AG08395 (cell line): ENCODE measurements at places on chromosomes 4 and X.

DNA sequence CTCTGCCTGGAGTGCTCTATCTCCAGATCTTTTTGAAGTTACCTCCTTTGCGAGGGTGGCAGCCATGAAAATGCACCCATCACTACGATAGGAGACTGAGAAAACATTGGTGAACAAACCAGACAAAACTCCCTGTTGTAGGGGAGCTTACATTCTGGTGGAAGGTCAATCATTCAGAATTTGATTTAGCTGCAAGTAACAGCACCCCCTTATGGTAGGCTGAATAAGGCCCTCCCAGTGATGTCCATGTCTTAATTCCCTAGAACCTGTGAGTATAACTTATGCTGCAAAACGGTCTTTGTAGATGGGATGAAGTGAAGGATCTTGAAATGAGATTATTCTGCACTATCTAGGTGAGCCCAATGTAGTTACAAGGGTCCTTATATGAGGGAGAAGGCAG, 5.6 kb upstream of the TEC start:
- no peak for DNase-seq

- DNase-seq: peak; percentile 8
Observed at GRCh38 chr4:147969573-147970385, 237.9 kb downstream of the ARHGAP10 start.

- DNase-seq: no peak
Observed at GRCh38 chrX:57265126-57265525, 21.4 kb upstream of the FAAH2 start.

DNA sequence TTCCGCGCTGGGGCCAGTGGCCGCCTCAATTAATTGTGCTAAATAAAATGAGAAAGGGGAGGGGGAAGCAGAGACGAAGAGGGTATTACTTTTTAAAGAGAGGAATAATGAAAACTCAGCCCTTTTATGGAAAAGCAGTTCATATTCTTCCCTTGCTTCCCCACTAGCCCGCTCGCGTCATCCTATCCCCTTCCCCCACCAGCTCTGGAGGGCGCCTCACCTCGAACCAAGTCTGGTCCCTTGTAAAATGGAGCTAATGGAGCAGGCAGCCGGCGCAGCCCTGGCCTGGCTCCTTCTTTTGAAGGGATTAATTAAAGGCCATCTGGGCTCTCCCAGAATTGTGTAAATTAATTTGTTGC, 511 bp upstream of the NKX6-1 start:
- no peak for DNase-seq

GRCh38 chr4:35250331-35250730, 994.0 kb downstream of the ARAP2 start:
- no peak for DNase-seq

- DNase-seq: no peak
Observed at GRCh38 chrX:110172215-110172614, 145.7 kb downstream of the AMMECR1 start.

DNA sequence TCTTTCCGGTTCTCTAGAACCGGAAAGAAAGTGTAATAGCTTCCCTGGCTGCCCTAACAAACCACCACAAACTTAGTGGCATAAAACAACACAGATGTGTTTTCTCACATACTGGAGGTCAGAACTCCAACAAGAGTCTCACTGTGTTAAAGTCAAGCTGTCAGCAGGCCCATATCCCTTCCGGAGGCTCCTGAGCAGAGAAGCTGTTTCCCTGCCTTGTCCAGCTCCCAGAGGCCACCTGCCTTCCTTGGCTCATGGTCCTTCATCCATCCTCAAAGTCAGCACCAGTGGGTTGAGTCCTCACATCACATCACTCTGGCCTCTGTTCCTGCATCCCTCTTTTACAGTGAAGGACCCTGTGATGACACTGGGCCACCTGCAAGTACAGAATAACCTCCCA, 49.8 kb upstream of the HMX1 start:
- peak; percentile 1 for DNase-seq

GRCh38 chrX:68462653-68463052, 29.4 kb upstream of the OPHN1 start:
- DNase-seq: no peak

DNA sequence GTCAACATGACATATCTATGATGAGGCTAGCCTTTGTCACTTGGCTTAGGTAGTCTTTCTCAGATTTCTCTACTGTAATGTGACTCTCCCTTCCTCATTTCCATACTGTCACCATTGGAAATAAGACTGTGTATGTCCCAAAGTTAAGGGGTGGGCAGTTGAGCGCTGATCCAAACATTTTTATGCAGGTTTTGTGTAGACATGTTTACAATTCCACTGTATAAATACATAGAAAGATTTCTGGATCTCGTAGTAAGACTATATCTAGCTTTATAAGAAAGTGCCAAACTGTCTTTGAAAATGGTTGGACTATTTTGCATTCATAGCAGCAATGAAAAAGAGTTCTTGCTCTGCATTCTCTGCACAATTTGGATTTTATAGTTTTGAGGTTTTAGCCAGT, 227.2 kb downstream of the GPM6A start:
- DNase-seq: no peak

DNA sequence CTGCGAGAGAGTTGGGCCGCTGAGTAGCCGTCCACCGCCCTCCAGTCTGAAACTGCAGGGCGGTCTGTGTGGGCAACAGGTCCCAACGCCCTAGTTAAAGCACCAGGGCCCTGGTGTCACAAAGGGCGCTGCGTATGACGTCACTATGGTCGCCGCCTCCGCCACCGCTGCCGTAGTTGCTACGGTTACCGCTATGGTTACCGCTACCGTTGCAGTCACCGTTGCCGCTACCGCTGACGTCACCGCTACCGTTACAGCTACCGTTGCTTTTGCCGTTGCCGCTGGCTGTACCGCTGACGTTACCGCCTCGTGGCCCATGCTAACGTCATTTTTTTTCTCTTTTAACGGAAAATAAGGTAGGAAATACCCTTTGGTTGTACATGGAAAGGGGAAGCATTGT, at the start of gene PPP1R2C:
PPP1R2C (minus strand) TSS at position 68 of the 400 bp plus-strand sequence. CDS start 84 bp downstream, outside the sequence.
- DNase-seq: no peak

DNA sequence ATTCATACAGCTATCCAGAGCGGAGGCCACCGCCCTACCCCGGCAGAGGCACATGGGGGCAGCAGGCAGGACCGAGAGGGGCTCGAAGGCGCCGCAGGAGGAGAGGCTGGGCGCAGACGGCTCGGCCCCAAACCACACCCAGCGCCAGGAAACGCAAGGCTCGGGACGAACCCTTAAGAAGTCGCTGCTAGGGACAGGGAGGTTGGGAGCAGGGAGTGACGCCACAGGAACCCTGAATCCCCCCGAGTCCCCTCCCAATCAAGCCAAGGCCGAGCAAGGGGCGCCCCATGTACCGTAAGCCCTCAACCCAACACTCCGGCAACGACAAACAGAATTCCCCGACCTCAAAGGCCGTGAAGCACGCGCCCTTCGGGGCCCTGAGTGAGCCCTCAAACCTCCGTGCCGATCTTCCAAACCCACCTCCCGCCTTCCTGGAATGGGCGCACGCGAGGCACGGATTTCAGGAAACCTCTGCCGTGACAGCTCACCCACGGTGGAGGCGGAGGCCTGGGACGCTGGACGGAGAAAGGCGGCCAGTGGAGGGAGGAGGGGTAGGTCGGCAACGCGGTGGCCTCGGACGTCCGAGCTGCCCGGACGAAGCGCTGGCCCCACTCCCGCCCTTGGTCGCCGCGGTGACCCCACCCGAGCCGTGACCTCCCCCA, 1.8 kb downstream of the ZFYVE28 start:
- no peak for DNase-seq

- no peak for DNase-seq
Observed at GRCh38 chrX:129772796-129773431, 6.8 kb upstream of the SASH3 start.

GRCh38 chr4:8763966-8764901, 107.4 kb downstream of the HMX1 start:
- DNase-seq: no peak

DNA sequence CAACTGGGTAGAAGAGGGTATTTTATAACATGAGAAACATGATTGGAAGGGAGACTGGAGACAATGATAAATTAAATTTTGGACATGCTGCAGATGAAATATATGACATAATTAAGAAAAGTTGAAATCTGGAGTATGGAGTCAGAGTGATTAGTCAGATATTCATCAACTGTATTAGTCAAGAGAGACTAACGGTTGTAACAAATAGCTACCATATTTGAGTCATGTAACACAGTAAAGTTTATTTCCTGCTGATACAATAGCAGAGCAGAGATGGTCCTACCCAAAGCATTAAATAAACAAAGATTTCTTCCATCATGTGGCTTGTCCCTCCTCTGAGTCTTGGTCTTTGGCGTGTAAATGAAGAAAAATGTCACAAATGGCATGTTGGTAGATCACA, 321.3 kb downstream of the GALNTL6 start:
- DNase-seq: peak; percentile 10

DNA sequence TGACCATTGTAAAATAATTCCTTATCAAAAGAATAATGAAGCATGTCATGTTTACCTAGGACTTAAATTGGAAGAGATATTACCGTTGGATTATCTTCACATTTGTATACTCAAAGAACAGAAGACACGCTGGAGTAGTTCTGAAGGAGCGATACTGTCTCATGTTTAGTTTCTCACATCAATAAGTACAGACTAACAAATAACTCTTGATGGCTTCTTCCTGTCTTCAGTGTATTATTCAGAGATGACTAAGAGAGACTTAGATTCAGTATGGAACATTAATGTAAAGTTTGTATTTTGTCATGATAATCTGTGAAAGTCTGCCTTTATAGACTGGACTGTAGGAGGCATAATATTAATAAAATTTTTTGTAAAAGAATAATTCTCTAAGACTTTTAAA, 72.7 kb downstream of the SPRY1 start:
- no peak for DNase-seq

DNA sequence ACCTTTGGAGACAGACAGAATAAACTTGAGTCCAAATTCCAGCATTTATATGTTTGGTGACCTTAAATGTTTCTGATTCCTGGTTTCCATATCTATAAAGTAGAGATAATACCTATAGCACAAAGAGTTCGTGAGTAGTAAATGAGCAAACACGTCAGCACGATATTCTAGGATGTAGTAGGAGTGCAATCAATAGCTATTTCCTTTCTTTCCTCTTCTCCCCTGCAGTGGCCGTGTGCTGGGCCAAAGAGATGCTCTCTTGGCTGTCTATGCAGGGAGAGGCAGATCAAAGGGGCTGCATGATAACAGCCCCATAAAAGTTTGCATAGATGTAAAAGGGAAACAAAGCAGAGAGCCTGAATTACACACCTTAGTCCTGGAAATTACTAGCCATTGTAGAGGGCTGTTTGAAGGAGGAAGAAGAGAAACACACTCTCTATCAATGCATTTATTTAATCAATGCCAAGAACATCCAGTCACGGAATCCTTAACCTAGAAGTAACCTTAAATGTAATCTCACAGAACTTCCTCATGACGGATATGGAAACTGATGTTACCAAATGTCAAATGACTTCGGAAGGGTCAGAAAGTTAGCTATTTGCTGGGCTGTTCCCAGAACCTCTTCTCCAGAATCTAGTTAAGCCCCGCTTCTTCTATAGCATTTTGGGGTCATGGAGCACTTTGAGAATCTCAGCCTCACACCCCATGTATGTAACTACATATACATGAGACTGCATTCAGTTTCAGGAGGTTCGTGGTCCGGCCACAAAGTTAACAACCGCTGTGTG, 35.5 kb upstream of the PLAC8 start:
- no peak for DNase-seq

DNA sequence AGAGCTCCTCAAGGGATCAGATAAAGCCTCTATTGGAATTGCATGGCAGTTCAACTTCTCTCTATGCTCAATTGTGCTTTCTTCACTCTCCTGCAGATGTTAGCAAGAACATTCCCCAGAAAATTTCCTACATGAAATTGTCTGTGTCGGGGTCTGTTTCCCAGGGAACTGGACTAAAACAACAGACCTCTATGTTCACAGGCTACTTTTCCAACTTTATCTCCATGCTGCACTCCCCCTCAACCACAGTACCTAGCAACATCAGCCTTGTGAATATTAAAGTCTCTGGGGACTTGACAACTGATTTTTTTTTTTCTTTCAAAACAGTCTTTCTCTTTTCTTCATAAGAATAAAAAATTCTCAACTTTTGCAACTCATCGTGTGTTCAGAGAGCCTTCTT, 1470.8 kb upstream of the ADGRL3 start:
- DNase-seq: no peak

GRCh38 chr4:93495346-93495745, 333.2 kb upstream of the ATOH1 start:
- no peak for DNase-seq

DNA sequence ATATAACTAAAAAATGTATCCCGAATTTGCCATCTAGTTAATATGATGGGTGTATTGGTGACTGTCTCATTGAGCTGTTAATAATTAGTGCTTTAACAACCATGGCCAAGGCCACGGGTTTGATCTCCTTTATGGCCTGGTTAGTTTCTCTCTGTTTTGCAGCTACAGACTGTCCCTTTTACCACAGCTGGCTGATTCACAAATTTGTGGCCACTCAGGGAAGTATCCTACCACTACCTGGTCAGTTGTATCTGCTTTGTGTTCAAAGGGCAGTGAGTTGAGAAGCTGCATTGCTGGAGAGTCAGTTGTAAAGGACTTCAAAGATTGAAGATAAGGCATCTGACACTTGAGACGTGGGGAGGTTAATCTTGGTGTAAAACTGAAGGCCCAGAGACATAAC, 219.1 kb upstream of the BMP3 start:
- no peak for DNase-seq

- no peak for DNase-seq
Observed at GRCh38 chr4:136670265-136670664, 862.0 kb downstream of the PCDH18 start.

GRCh38 chr4:86554646-86555045, 39.5 kb upstream of the PTPN13 start:
- DNase-seq: no peak

DNA sequence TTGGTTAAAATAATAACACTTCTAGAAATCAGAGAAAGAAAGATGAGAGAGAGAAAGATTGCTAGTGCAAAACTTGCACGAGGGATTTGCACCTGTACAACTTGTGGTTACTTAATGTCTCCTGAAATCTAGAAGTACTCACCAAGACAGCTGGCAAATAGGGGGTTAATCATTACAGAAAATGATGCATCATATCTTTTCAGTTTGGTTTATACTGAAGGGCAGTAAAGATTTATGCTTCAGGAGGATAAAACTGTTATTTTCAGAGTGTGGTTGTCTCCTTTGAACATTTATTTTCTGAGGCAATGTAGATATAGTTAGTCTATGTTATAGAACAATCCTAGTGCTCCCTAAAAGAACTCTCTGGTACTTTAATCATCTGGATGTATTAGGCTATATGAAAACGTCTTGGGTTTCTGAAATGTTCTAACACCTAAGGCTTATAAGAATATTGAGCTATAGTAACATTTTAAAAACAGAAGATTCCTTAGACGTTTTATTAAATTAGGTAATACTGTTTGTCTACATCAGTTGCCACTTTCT, 13.3 kb downstream of the ATOH1 start:
- no peak for DNase-seq

DNA sequence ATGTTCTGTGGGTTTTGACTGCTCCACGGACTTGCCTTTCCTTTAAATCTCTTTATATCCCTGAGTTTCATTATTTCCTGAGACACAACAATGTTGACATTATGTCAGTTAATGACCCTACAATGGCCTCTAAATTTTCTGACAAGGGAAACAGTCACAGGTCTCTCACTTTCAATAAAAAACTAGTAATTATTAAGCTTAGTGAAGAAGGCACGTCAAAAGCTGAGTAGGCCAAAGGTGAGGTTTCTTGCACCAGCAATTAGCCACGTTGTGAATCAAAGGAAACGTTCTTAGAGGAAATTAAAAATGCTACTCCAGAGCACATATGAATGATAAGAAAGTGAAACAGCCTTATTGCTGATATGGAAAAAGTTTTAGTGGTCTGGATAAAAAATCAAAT, 930.2 kb upstream of the GRID2 start:
- DNase-seq: no peak
